ENCODE measurements at places on chromosomes 2 and 18.

DNA sequence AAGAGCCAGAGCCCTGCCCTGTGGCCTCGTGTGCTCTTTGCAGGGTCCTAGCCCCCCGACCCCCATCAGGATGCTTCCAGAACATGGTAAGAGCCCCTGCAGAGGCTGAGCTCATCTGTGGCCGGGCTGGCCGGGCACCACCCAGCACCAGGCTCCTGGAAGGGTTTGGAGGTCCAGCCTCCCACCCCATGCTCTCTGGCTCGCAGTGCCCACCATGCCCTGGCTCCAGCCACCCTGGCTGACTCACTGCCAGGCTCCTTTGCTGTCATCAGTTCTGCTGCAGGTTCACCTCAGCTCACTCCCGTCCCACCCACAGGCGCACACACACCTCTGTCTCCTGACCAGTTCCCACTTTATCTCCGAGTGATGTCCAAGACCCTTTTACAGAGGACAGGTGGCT, 37.5 kb downstream of the EIF4E2 start:
- DNase-seq = no peak

DNA sequence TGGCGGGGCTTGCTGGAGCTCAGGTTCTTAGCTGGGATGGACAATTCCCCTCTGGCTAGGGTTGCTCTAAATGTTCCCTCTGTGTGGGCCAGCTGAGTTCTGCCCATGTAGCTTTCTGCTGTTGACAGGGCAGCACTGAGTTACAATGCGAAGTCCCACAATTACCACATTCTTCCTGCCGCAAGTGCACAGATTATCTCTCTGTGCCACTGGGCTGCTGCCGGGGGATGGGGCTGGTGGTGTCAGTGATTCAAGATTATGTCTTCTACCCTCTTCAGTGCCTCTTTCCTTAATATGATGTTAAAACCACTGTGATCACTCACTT, 708.1 kb downstream of the SLC4A3 start:
- no peak for DNase-seq

- DNase-seq = no peak
Measured at GRCh38 chr18:27636576-27637085, 451.5 kb upstream of the CHST9 start.

DNA sequence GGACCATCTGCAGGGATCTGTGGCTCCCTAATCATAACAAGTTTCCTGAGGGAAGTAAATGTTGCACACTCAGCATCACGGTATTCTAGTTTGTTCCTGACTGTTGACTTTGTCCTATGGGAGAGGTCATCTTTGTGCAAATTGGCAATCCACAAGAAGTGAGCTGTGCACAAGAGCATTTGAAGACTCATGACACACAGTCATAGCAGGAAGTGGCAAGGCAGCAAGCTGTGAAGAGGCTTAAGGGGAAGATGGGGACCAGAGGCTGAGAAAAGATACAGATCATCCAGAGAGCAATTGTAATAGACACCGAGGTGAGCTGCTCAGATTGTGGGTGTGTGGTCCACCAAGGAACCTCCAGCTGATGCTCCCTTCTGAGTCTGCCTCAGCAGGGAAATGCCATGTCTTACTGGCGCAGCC, 2.7 kb downstream of the TNP1 start:
- DNase-seq = no peak

GRCh38 chr18:11762429-11762828, 73.4 kb downstream of the GNAL start:
- DNase-seq = no peak
